IMR-90 (cell line): ENCODE measurements at places on chromosomes 13 and 19. TPM values are rescaled to one million over a fixed set of nuclear protein-coding genes. Genes with fewer than 3 reads are reported as not detected.

- DNase-seq: peak; percentile 67
Measured at GRCh38 chr19:45469945-45470761, 2.4 kb downstream of the FOSB start.

DNA sequence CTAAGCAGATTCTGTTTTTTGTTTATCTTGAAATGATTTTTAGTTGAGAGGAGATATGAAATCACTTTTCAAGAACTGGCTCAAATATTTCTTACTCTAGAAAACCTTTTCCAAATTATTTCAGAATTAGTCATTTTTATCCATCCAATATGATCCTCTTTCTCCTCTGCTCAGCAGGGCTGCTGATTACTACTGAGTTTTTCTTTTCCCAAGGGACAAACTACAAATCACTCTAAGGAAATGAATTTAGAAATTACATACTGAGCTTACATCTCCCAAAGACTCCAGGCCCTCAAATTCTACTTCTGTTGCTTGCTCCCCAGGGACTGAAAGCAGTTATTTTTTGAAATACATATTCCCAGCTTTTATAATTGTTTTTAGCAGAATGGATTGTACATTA, 87.4 kb upstream of the UFM1 start:
- DNase-seq: no peak

- no peak for DNase-seq
Measured at GRCh38 chr13:19657872-19658591, 24.6 kb downstream of the MPHOSPH8 start.

Gene OR7D2
- total RNA-seq: not detected in 2 replicates

Gene CYP2A7
- not detected in 2 replicates for total RNA-seq
